ENCODE measurements at places on chromosomes 3 and 15. TPM values are rescaled to one million over a fixed set of nuclear protein-coding genes. Genes with fewer than 3 reads are reported as not detected.

PRR20G gene
- total RNA-seq, result not detected

ARID3B gene
- 25.7 TPM for total RNA-seq

DYNC1LI1 gene
- total RNA-seq, result 27.8 TPM

FMN1 gene
- total RNA-seq, result 4.5 TPM

PIGZ gene
- 0.23 TPM for total RNA-seq

All from activated naive CD4-positive, alpha-beta T cell treated with anti-CD3 and anti-CD28 coated beads, Interleukin-2, amount 50 U/mL, for 72 hours (primary cell).